ENCODE measurements at places on chromosomes 6 and 20.
A peak's percentile ranks its signal among the peaks of the same experiment; 100 is the strongest.

GRCh38 chr6:33205191-33206026 is 954 bp downstream of the HSD17B8 start:
- peak; percentile 50 for DNase-seq

- DNase-seq = no peak
These were observed 33.6 kb downstream of the VGLL2 start for GRCh38 chr6:117298941-117299340.

- DNase-seq = no peak
These were observed 56.1 kb downstream of the HDDC2 start for GRCh38 chr6:125245523-125246264.

- DNase-seq = no peak
These were observed 80.5 kb downstream of the MTFR2 start for GRCh38 chr6:136169394-136170148.

GRCh38 chr6:137136065-137136464 is 37.4 kb downstream of the IL22RA2 start:
- DNase-seq = no peak

- DNase-seq = no peak
These were observed 231.5 kb upstream of the SUPT3H start for GRCh38 chr6:45609141-45609638.

DNA sequence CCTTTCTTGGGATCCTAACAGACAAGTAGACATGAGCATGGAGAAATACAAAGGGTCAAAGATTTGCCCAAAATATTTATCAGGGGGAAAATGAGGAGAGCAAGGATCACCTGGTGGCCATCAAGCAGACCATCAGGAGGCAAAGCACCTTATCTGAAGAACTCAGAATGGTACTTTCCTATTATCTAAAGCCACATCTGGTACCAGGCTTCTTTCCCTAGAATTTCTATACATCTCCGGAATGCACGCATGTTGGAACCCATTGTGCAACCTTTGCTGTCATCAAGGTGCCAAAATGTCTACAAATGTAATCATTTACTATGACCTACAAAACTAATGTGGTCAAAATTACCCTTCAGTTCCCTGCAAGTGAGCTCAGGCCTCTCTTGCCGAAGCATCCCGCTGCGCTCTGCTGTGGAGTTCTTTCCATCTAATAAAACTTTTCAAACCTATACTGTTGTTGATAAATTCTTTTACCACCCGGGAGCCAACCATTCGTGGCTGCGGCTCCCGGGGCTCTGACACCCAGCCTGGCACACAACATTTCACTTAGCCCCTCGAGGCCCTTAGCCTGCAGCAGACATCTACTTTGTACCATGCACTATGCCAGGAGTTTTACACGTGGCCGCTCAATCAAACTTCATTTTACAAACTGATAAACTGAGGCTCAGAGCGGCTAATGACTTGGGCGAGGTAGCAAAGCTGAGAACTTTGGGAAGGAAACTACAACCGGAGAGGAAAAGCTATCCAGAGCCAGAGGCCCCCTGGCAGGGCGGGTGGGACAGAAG is 3.8 kb upstream of the CPXM1 start:
- DNase-seq = no peak

DNA sequence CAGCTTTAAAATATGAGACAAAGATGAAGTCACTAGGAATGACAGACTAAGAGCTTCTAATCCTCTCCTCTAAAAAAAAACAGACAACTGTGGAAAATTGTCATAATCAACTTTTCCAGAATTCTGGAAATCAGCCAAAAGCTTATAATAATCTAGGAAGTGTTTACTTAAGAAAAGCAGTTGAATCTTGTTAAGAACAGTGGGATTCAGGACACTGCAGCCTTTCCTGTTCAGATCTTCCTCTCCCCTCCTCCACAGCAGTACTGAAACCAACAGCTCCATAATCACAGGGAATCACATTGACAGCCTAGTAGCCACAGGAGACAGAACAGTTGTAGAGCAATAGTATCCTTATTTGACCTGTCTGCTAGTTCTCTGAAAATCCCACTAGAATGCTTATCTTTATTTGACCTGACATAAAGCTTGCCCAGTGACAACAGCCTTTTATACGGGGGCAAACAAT is 41.6 kb downstream of the IBTK start:
- no peak for DNase-seq

DNA sequence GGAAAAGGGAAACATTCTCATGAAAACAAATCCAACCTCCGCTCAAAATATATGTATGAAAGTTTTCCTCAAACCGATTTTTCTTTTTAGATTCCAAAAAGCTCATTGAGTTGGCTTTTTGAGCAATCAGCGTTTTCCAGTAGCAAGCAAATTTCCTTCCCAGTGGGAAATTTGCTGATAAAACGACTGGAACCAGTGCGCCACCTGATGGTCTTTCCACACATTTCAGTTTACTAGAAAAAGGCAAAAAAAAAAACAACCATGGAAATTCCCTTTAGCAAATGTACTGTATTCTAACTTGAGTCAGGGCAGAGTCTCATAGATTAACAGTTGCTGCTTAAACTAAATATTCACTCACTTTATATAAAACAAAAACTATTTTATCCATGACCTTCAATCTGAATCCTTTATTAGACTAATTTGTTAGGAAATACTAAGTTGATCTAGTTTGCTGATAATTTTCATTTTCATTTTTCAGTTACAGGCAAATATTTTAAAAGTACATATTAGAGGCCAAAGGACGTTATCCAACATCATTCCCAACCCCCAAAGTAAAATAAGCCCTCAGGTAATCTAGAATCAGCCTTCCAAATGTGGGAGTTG is 271.5 kb downstream of the FOXA2 start:
- no peak for DNase-seq
